ENCODE measurements at places on chromosomes 3 and 15. TPM values are rescaled to one million over a fixed set of nuclear protein-coding genes. Genes with fewer than 3 reads are reported as not detected.

GRCh38 chr3:47225310-47225906 lies 57.2 kb downstream of the KIF9 start:
- no peak for DNase-seq

SEC62 gene
- 47.7 TPM for total RNA-seq

DNA sequence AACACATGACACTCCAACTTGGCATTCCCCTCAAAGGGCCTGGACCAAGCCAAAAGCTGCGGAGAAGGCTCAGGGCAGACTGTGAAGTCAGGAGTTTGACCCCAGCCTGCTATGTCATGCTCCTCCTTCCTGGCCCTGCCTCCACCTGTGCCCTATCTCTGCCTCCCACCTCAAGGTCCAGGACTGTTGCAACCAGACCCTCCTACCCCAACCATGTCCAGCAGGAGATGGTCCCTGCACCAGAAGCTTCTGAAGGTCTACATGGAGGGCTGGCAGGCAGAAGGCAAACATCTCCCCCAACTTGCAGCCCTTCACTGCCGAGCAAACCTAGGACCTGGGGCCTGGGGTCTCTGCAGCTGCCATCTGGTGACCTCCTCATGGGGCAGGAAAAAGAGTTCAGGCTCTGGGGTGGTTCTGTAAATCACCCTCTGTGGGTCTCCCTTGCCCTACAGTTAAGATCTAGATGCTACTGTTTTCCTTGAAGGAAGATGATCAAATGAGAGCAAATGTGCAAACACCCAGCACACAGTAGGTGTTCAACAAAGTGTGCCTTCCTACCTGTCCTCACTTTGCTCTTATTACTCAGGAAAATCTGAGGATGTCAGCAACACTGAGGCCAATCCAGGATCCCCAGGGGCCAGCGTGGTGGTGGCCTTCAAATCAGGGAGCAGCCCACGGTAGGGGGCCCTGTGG lies 11.5 kb upstream of the CSK start:
- no peak overlapping the region for H3K27ac ChIP-seq
- H3K4me3 ChIP-seq = no peak overlapping the region
- peaks cover 2% of the 10 kb centered on the region for H3K27me3 ChIP-seq
- H3K36me3 ChIP-seq = no peaks in the 10 kb centered on the region

- H3K27ac ChIP-seq = no peak overlapping the region
- no peak overlapping the region for H3K4me3 ChIP-seq
- no peaks in the 10 kb centered on the region for H3K27me3 ChIP-seq
- no peak for DNase-seq
- no peaks in the 10 kb centered on the region for H3K4me1 ChIP-seq
- H3K36me3 ChIP-seq = no peaks in the 10 kb centered on the region
Measured at GRCh38 chr3:116270056-116270455, 175.2 kb downstream of the LSAMP start.

GRCh38 chr15:60115579-60116380 lies 111.7 kb downstream of the FOXB1 start:
- no peak overlapping the region for H3K4me3 ChIP-seq
- peaks cover 27% of the 10 kb centered on the region for H3K4me1 ChIP-seq
- peaks cover 8% of the 10 kb centered on the region for H3K27me3 ChIP-seq
- no peak overlapping the region for H3K27ac ChIP-seq
- no peak for DNase-seq
- no peaks in the 10 kb centered on the region for H3K36me3 ChIP-seq

DNA sequence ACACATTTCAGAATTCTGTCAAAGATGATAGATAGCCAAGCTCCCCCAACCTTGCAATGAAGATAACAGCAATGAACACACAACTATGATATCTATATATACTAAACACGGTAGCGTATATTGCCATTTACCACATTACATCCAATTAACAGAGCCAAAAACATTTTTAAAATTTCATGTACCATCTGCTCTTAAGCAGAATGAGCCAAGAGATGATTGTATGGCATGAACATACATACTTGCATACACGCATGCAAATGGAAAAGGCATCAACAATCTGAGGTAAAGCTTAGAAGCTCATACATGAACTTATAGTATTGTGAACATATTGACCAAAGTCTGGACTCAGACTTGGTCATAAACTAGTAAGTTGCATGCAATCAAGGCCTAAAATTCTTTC lies 712.9 kb upstream of the GOLIM4 start:
- no peak for DNase-seq
- H3K36me3 ChIP-seq = no peaks in the 10 kb centered on the region
- no peak overlapping the region for H3K4me3 ChIP-seq
- no peaks in the 10 kb centered on the region for H3K27me3 ChIP-seq

- H3K36me3 ChIP-seq = no peaks in the 10 kb centered on the region
- no peak overlapping the region for H3K4me3 ChIP-seq
- H3K27me3 ChIP-seq = peaks cover 75% of the 10 kb centered on the region
- H3K4me1 ChIP-seq = no peaks in the 10 kb centered on the region
Measured at GRCh38 chr3:122984650-122985049, 42.9 kb downstream of the SEMA5B start.

DNA sequence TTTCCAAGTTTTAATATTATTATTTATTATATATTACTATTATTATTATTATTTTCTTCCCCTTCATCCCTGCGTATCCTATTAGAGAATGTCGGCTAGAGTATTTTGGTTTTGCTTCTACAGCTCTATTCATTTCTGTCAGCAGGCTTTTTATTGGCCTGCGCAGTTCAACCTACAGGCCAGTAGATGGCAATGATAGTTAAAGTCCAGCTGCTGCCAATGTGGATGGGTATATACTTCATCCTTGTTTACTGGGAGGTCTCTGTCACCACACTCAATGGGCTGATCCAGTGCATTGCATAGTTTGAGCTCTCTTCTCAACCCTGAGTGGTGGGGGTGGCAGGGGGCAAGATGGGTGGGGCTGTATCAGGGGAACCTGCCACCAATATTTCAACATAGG lies 799.8 kb downstream of the NSUN3 start:
- H3K27me3 ChIP-seq = no peaks in the 10 kb centered on the region
- H3K4me3 ChIP-seq = no peak overlapping the region
- no peaks in the 10 kb centered on the region for H3K36me3 ChIP-seq
- no peaks in the 10 kb centered on the region for H3K4me1 ChIP-seq
- no peak for DNase-seq
